ENCODE measurements at places on chromosomes 1 and 21.
A peak's percentile ranks its signal among the peaks of the same experiment; 100 is the strongest.

- no peak for DNase-seq
Measured at GRCh38 chr1:53344921-53345838, 17.3 kb upstream of the LRP8 start.

- DNase-seq, result no peak
Measured at GRCh38 chr21:15343066-15343465, 278.3 kb upstream of the NRIP1 start.

DNA sequence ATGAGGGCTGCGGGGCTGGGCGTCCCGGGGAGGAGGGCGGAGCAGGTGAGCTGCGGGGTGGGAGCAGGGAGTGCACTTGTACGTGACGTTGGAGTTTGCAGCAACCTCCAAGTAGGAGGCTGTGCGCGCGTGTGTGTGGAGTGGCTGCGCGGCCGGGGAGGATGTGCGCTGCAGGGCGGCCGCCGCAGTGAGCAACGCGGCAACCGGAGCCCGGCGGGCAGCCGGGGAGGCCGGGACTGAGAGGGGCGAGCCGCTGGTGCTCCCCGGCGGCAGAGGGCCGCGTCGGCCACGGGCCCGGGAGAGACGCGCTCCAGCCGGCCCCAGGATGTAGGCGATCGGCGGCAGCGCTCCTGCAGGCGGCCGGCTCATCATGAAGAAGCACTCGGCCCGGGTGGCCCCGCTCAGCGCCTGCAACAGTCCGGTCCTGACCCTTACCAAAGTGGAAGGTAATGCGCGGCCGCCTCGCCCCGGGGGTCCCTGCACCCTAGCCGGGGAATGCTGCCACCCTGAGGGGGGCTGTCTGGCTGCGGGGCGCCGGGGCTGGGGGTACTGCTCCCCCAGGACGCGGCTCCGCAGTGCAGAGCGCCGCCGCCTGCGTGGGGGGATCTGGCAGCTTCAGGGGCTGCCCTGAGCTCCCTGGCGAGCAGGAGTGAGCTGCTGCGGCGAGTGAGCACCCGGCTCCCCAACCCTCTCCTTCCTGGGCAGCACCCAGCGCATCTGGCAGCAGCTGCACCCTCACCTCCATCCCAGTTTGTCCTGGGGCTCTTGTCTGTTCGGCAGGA, 158.9 kb upstream of the COA6 start:
- DNase-seq, result no peak

- DNase-seq, result peak; percentile 99
Measured at GRCh38 chr1:231139659-231140654, 21.9 kb upstream of the TRIM67 start.

- no peak for DNase-seq
Measured at GRCh38 chr1:228798035-228798434, 62.8 kb downstream of the RHOU start.

DNA sequence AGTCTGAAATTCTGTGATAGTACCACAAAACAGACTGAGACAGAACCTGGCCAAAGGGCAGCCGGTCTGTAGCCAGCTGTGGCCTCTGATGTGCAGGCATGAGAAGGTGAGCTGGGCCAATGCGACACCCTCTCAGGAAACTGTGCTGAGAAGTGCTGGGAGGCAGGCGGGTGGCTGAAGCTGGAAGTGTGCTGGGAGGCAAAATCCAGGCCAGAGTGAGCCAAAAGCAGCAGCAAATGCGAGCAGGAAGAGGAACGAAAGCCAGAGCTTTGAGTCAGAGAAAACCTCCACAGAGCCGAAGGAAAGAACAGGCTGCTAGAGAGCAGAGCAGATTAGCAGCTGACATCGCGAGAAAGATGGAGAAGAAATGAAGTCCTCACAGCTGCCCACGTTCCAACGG, 10.2 kb upstream of the ATP13A2 start:
- DNase-seq, result no peak

DNA sequence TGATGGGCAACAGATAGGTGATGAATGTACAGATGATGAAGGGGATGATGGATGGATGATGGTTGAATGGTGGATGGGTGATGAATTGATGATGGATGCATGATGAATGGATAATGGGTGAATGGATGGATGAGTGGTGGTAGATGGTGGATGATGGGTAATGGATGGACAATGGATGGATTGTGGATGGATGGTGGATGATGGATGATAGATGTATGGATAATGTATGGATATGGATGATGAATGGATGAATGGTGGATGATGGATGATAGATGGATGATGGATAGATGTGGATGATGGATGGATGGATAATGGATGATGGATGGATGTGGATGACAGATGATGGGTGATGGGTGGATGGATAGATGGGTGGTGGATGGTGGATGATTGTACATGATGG, 35.7 kb downstream of the WNT3A start:
- no peak for DNase-seq

GRCh38 chr1:220748089-220748934, at the start of gene MTARC2:
Gene MTARC2 (plus strand): TSS chr1:220748322. CDS start chr1:220748532, 210 bp downstream.
- peak; percentile 72 for DNase-seq

- no peak for DNase-seq
Measured at GRCh38 chr1:110480356-110481096, 29.6 kb downstream of the PROK1 start.

GRCh38 chr1:181981821-181982220, 79.7 kb downstream of the ZNF648 start:
- DNase-seq, result no peak

Measured in fibroblast of lung (primary cell).